CD4-positive, alpha-beta T cell treated with Interleukin-1 beta for 1 hour (primary cell): ENCODE measurements at places on chromosomes 4 and X.

- no peak for DNase-seq
These were observed 830.9 kb upstream of the NDST4 start for GRCh38 chr4:115944146-115944905.

GRCh38 chr4:26406346-26406975, 83.8 kb downstream of the CCKAR start:
- DNase-seq: no peak

DNA sequence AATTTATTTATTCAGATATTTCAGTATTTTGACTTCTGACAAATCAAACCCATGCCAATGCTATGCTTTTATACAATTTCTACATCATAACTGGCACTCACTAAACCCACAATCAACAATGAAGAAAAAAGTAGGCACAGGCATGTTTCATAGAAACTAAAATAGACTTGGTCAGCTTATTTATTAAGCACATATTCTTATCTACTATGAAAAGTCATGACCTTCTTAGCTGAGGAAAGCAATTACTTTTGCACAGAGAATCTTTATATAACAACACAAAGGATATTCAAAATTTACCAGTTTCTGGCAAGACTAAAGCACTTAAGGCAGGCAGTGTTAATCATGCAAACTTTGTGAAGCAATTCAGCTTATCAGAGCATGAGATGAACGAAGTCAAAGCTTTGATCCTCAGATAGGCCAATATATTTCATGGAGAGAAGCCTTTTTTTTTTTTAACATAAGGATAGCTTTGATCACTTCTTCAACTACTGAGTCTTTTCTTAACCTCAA, 490.6 kb downstream of the INPP4B start:
- DNase-seq: no peak

DNA sequence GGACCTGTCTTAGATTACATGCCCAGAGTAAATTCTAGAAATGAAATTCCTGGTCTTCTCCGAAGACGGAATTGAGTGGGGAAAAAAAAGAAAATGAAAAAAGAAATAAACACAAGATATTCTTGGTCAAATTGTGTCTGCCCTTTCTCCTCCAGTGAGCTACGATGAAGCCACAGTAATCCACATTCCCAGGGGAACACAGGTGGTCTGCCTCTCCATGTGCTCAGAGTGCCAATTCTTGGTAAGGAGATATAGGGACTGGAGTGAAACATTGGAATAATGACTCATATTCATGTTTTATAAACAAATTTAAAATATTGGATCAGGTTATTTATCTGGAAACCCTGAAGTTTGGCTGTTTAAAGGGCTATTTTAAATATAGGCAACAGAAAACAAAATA, 54.2 kb upstream of the MGST2 start:
- no peak for DNase-seq

DNA sequence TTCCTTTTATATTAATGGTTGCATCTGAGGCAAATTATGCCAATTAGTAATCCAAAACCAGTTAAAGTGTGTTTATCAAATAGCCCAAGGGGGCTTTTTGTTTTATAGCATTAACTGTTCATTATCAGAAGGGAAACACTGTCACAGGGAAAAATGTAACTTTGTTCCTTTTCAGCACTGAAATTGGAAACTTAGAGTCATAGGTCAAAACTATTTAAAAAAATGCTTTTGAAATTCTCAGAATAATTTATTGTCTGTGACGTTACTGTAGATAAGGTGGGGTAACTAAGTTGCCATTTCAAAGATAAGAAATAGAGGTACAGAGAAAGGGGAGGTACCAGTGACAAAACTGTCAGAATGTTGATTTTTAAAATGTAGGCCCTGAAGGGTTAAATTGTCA, 129.3 kb downstream of the AKAP4 start:
- no peak for DNase-seq

- peak; percentile 56 for DNase-seq
These were observed 1.4 kb downstream of the ARHGEF6 start for GRCh38 chrX:136779346-136779781.

DNA sequence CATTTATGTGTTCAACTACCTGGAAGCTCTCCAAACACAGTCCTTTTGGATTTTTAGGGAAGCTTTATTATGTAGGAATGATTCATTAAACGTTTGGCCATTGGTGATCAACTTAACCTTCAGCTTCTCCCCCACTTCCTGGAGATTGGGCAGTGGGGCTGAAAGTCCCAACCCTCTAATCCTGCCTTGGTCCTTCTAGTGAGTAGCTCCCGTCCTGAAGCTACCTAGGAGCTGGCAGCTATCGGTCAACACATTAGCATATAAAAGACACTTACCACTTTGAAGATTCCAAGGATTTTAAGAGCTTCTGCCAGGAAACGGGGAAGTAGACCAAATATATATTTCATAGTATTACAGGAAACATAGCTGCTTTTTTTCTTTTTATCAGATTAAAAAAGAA, 69.7 kb downstream of the MCUB start:
- DNase-seq: no peak
